ENCODE measurements at places on chromosomes 4 and X.
A peak's percentile ranks its signal among the peaks of the same experiment; 100 is the strongest.

- DNase-seq: no peak
These were observed 63.2 kb downstream of the SLC9A6 start for GRCh38 chrX:136048446-136048845.

DNA sequence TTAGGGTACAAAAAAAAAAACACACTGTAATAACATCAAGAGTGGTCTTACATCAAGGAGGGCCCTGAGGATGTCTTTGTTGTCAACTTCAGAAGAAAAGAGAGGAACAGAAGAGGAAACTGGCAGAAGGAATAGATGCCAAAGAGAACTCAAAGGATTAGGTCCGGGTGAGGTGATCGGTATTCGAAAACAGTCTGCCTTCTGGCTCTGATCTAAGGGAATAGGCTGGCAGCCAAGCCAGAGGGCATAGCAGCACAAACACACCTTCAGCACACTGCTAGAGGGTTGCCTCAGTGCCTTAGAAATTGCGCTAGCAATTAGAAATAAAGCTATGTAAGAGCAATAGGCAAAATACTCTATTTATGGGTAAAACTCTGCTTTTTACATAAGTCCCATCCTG lies 91.4 kb upstream of the TTC29 start:
- no peak for DNase-seq

GRCh38 chr4:2788532-2789103 lies 4.3 kb upstream of the SH3BP2 start:
- no peak for DNase-seq

GRCh38 chr4:101328063-101328602 lies 19.2 kb downstream of the PPP3CA start:
- no peak for DNase-seq

DNA sequence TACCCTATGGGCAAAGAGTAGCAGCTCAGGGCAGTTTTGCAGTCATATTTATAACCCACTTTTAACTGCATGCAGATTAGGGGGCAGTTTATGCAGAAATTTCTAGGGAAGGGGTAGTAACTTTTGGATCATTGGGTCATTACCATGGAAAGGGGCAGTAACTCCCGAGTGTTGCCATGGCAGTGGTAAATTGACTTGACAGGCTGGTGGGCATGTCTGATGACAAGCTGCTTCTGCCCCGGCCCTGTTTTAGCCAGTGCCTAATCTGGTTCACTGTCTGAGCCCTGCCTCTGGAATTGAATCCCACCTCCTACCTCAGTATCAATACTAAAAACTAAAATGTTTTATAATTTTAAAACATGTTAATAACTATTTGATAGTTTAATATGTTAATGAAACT lies 362.1 kb upstream of the ATOH1 start:
- no peak for DNase-seq

GRCh38 chrX:45667666-45668065 lies 467.0 kb upstream of the DIPK2B start:
- no peak for DNase-seq

- DNase-seq: no peak
These were observed 36.1 kb downstream of the DCK start for GRCh38 chr4:71029504-71029903.

DNA sequence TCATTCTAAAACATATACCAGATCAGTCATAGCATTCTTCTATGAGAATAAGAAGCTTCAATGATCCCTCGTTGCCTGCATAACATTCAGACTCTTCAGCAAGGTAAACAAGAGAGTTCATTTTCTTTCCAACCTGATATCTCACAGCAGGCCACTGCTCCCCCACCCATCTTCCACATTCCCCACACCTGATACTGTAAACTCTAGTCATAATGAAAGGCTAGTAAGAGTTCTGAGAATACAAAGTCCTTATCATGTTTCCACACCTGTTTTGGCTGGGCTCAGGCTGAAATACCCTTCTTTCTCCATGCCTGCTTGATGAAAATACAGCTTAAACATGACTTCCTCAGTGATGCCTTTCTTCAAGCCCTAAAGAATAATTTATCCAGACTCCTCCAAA lies 2.3 kb upstream of the AASDH start:
- no peak for DNase-seq

DNA sequence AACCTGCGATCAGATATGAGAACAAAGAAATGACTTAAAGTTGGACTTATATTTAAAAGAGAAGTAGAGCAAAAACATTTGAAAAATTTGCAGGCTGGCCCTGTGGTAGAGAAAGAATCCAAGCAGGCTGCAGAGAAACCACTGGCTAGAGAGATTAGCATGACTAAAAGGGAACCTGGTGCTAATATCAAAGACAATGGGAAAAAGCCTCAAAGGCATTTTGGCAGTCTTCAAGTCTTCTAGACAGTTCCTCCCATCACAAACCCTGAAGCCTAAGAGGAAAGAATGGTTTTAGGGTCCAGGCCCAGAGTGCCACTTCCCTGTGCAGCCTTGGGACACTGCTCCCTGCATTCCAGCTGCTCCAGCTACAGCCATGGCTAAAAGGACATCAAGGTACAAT lies 33.4 kb downstream of the KCTD8 start:
- DNase-seq: no peak

- no peak for DNase-seq
These were observed 417.2 kb downstream of the RAPGEF2 start for GRCh38 chr4:159520074-159520473.

- no peak for DNase-seq
These were observed 22.9 kb upstream of the PDLIM5 start for GRCh38 chr4:94428884-94429283.

DNA sequence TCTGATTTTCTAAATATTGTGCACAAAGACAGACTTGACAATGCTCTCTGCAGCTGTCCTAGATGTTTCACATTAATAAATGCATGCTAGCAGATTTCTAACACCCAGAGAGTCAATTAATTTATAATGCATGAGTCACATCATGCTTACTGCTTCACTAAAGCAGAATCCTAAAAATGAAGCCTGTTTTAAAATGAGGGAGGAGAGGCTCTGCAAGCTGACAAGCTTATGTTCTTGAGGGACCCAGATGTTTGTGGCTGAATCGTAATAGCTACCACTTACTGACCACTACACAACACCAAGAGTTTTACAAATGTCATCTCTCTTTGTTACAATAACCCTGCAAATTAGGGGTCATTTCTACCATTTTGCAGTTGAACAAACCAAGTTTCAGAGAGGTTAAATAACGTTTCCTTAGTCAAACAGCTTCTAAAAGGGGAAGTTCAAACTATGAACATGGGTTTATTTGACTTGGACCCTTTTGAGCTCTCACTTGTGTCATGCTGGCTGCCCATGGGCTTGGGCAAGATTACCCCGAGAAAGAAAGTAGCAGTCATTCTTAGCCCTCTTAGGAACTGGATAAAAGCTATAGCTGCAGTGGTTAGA lies 262.7 kb upstream of the ETNPPL start:
- DNase-seq: no peak

GRCh38 chr4:185654965-185655554 lies 119.8 kb upstream of the PDLIM3 start:
- no peak for DNase-seq

- DNase-seq: no peak
These were observed 46.6 kb upstream of the CDX4 start for GRCh38 chrX:73400136-73400748.

DNA sequence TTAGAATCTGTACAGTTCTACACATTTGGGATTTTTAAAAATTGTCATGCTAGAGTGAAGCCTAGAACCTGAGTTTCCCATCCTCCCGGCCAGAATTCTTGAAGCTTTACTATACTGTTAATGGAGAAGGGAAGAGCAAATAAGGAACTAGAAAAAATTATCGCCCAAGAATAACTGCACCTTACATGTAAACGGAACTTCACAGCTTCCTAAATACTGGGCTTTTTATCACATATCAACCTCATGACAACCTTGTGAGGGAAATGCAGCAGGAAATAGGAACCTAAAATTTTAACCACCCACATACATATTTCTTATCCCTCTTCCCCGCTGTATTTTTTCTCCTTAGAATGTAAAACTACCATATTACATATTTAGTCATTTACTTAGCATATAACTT lies 19.3 kb downstream of the ARHGEF9 start:
- no peak for DNase-seq

DNA sequence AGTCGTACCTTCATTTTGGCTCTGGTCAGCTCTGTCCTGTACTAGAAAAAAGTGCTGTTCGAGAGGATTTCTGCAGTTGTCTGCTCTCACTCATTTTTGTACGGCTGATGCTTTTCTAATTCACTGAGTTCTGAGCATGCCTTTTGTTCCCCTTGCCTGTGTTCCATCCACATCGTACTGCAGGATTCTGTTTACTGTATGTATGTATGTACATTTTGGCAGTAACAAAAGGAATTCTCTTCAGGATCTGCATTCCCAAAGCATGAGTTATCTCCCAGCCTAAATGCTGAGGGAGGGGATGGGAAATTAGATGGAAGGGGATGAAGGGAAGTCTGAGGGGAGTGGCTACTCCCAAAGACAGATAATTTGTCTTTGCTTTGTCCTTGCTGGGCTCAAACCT lies 87.6 kb downstream of the GBA3 start:
- no peak for DNase-seq

GRCh38 chr4:25861280-25861950 lies 1.4 kb downstream of the SEL1L3 start:
- no peak for DNase-seq

DNA sequence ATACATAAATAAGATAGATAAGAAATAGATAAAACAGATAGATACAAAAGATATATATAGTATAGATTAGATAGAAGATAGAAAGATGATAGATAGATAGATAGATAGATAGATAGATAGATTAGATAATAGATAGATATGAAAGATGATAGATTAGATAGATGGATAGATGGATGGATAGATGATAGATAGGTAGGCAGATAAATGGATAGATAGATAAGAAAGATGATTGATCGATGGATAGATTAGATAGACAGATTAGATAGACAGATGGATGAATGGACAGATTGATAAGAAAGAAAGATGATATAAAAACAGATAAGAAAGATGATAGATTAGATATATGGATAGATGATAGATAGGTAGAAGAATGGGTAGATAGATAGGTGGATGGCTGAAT lies 90.3 kb downstream of the SMIM20 start:
- no peak for DNase-seq

DNA sequence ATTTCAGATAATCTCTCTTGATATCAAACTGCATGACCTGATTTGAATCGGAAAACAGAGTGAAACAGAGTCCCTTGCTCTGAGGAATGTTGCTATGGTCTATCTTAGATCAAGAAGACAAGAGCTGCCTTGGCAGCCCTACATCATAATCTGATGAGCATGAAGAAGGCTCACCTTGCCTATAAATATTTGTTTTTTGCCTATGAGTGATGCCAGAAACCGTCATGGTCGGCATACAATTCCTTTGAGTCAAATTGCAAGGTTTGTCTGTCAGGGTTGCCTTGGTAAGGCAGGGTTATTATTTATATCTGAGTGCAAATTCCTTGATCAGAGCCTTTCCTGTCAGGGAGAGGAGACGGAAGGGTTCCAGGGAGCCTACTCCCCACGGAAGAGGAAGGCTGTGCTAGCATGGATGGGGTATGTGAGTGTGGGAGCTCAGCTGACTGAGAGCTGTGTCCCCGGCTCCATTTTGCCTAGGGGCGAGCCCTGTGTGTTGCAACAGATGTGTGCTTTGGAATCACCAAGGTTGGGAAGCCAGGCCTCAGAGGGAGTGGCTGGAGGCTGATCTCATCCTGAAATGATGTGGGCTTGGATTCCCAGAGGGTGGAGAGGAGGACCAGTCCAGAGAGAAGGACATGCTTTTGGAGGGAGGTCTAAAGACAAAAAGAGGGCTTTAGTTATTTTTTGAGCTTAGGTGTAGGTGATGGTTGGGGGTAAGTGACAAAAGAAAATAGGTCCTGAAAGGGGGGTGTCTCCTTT lies 43.6 kb downstream of the RTL9 start:
- DNase-seq: no peak

DNA sequence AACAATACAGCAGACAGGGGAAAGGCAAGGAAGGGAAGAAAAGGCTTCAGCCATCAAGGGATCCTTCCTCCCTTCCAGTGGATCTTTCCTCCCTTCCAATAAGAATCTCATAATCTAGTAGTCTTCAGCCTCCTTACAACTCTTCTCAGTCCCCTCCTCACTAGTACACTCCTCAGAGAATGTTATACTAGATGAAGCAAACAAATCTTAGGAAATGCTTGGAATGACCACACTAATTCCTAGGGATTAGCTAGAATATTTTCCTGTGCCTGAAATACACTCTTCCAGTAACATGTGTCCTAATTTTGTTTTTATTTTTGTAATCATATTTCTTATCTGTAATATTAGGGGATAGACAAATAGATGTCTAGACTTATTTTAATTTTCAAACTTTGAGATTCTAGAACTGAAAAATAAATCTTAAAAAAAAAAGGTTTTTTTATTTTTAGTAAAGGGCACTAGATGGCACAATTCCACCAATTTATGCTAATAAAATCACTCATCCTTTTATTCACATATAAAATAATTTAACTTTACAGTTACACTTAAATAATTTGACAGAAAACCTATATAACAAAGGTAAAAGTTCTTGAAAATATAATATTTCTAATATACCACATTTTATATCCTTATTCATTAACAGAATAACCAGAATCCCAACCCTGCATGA lies 7.0 kb upstream of the STPG2 start:
- no peak for DNase-seq

- no peak for DNase-seq
These were observed 91.5 kb downstream of the ELOVL6 start for GRCh38 chr4:110106931-110107296.

DNA sequence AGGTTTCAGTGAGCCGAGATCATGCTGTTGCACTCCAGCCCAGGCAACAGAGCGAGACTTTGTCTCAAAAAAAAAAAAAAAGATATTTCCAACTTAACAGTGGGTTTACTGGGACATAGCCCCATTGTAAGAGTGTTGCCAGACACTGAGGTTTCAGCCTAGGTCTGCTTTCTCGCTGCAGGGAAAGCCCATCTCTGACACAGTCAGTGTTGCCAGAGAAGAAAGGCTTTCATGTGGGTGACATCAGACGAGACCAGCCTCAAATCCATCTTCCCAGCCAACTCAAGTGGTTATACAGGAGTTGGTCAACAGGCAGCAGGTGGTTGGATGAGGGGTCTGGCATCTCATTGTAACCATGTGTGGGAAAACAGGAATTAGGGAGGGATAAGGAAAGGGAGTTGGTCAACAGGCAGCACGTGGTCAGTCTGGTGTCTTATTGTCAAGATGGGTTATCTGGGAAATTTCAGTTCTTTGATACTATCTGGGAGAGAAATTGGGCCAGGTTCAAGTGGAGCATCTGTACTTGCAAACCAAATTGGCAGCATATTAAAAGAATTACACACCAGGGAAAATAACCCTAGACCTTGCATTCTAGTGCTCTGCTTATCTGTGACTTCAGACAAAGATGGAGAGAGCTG lies 41.1 kb downstream of the NELFA start:
- DNase-seq: no peak

GRCh38 chr4:183200453-183200852 lies 101.4 kb downstream of the WWC2 start:
- peak; percentile 23 for DNase-seq

DNA sequence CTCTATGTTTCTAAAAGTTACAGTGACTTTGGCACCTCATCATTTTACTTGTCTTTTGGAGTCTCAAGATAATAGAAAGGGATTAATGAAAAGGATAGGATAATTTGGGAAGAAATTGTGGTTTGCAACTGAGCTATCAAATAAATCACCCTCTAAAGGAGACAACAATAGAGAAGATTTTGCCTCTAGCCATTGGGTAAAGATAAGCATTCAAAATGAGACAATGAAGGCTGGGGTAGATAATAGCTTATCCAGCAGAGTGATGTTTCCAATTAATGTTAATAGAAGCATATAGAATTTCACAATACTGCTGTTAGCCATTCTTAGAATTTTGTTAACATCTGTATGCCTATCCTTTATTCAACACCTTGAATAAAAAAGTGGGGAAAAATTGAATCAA lies 1177.6 kb downstream of the ADGRL3 start:
- DNase-seq: no peak

Measured in H54 (cell line).